ENCODE measurements at places on chromosomes 11 and 22.

GRCh38 chr11:115930291-115930690, 426.1 kb upstream of the CADM1 start:
- no peak for DNase-seq

DNA sequence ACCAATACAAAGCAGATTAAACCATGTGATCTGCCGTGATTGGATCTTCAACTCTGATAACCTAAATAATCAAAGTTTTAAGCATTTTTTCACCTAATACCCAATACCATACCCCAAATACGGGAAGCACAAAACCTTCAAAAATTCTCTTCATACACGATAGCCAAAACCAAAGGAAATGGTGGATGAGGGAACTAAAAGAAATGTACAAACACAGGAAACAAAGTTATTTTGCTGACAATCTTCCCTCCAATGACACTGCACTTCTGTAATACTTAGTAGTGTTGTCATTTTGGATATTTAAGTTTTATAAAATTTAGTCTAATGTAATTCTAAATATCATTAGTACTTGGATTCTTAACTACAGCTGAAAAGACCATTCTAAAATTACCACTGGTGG, 27.0 kb downstream of the CSTF3 start:
- DNase-seq = no peak

DNA sequence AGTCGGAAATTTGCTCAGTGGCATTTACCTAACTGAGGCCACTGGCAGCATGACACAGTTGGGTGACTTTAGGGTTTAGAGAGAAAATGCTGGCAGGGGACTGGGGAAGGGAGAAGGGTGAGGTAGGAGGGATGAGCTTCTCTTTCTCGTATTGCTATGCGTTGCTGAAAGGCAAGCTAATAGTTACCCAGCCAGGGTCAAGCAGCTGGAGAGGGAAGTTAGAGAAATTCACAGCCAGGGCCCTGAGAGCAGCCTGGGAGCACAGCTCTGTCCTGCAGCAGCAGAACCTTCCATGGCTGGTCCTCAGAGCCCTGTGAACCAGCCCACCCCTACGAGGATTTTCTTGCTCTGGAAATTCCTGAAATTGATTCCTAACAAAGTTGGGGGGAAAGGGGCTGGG, 679.6 kb downstream of the NTM start:
- DNase-seq = no peak

GRCh38 chr22:19516378-19517170, 7.6 kb downstream of the CLDN5 start:
- DNase-seq = no peak

DNA sequence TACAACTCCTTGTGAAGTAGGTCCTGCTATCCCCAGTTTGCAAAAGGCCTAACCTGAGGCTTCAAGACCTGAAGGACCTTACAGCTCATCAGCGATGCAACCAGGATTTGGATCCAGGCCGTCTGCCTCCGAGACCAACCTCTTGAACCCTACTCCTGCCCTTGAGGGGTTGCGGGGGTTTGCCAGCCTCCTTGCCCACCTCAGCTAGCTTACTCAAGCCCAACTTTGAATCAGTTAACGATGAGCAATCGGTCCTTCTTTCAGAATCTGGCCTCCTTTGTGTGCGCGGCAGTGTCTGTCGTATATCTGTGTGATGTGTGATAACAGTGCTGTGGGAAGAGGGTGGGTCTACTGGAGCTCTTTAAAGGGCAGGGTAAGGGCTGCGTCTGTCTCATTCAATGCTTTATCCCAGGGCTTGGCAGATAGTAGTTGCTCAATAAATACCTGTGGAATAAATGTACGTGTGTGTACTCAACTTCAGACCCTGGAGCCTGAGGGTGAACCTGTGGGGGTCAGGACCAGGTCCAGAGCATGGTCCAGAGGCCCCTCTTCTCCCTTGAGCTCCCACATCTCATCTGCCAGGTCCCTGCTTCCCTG, 3.2 kb downstream of the CHRM1 start:
- DNase-seq = no peak

DNA sequence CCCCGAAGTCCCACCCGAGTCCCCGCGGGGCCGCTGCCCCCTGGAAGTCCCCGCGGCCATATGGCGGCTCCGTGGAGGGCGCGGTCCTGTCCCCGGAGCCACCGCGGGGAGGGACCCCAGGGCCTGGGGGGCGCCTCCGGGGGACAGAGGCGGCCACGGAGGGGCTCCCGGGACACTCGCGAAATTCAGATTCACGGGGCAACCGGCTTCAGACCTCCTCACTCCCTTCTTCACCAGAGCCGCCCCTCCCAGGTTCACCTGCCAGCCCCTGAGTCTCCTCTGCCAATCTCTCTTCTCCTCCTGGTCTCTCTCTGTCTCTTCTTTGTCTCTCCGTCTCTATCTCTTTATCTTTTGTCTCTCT, 28.2 kb upstream of the TOLLIP start:
- DNase-seq = no peak

DNA sequence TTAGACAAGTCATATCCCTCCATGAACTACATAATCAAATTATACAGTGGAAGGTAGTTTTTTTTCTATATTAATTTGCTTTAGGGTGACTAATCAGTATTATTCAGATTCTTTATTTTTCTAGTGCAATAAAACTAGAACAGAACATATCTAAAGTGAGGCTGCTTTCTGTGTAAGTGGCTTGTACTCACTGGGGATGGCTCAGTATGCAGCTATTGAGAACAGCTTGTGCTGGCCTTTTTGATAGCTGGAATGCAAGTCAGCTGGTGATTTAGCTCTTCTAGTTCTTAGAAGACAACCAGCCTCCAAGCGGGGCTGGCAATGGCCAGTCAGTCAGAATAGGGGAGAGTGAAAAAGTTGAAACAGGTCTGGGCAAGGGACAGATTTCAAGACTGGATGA, 119.4 kb downstream of the BLID start:
- no peak for DNase-seq

DNA sequence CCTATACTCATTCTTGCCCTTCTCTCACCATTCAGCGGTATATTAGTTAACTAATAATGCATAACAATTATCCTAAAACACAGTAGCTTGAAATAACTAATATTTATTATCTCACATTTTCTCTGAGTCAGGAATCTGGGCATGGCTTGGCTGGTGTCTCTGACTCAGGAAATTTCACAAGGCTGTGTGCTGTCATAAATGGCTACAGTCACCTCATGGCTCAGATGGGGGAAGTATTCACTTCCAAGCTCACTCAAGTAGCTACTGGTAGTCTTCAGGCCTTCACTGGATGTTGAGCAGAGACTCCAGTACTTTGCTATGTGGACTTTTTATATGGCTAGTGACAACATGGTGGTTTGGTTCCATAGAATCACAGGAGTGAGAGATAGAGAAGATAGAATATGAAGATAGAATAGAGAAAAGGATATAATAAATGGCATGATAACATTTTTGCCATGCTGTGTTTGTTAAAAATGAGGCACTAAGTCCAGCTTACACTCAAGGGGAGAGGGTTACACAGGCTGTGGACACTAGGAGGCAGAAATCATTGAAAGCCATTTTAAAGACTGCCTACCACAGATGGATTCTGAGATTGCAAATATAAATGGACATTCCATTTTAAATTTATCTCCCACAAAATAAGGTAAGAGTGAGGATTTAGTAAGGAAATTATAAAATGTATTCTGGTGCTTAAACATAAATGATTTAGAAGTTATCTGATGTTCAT, 997.8 kb upstream of the CHORDC1 start:
- DNase-seq = no peak

GRCh38 chr11:17273668-17274282, 2.8 kb upstream of the NUCB2 start:
- DNase-seq = no peak

GRCh38 chr11:67045314-67045713, 11.3 kb upstream of the RHOD start:
- DNase-seq = peak; percentile 47

GRCh38 chr11:5137014-5137413, 1.1 kb downstream of the OR52A5 start:
- DNase-seq = no peak

DNA sequence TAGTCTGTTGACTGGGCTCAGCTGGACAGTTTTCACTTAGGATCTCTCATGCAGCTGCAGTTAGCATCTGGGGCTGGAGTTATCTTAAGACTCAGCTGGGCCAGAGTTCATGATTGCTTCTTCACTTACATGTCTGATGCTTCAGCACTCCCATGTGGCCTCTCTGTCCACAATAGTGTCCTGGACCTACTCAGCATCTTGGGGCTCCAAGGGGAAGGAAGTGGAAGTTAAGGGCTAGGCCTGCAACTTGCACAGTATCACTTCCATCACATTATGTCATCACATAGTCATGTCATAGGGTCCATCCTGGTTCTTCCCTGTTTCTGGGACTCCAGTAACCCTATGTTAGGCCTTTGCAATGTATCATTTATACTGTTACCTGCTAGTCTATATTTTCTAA, 115.9 kb downstream of the C11orf65 start:
- DNase-seq = no peak
